Ovary (tissue), 10 donors: ENCODE measurements at places on chromosomes 11 and 22. TPM values are rescaled to one million over a fixed set of nuclear protein-coding genes. Genes with fewer than 3 reads are reported as not detected.

- peak; percentile 34 for DNase-seq
These were observed 34.7 kb downstream of the ATG16L2 start for GRCh38 chr11:72848846-72849466.

RTN3 gene
- polyA plus RNA-seq, result 142 TPM

DNA sequence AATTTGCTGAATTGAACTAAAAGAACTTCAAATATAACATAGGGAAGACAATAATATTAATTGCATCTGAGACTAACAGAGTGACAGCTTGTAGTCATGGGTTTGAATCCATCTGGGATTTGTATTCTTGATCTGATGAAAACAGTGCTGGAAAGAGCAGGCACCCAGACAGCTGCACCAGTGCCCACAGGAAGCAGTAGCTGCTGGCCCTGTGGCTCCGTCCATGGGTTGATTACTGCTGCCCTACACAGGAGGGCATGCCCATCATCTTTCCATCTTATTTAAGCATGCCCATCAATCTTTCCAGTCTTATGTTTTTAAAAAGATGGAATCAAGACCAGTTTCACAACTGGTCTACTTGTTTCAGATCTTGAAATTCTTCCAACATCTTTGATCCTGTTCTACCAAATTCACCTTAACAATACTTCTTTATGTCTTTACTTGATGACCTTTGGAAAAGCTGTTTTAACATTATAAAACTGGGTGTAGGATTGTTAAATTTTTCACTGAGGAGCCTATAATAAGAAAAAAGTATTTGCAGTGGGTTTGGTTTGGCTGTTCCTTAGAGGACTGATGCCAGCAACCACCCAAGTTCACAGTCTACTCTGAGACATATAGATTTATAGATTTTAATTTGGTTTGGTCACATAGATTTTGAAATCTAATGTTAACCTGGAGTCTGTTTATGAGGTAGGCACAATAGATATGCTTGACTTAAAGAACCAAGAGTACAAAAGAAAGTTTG is 761 bp upstream of the NXPE4 start:
- DNase-seq, result no peak

LMF2 gene
- 52.3 TPM for polyA plus RNA-seq

PHOX2A gene
- polyA plus RNA-seq, result not detected

OR8D1 gene
- polyA plus RNA-seq, result not detected

PTPN5 gene
- polyA plus RNA-seq, result 1.5 TPM

SESN3 gene
- 14.5 TPM for polyA plus RNA-seq

OR52H1 gene
- 0.07 TPM for polyA plus RNA-seq

- DNase-seq, result no peak
These were observed 613 bp upstream of the MCHR1 start for GRCh38 chr22:40678493-40679248.

POU2AF3 gene
- polyA plus RNA-seq, result 7.4 TPM

DNA sequence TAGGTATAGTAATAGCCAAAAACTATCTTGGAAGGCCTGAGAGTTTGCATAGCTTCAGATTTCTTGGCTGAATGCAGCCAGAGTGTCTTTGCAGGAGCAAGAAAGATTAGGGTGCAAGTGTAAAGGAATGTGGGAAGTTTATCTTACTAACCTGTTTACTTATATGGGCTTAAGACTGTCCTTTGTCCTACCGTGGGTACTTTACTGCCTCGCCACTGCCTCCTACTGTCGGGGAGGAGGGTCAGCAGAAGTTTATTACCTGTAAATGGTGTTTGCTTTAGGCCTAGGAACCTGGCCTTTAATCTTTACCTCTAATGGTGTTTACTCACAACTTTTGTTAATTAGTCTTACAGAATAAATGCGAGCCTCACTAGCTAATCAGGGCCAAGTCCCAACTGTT is 633.8 kb downstream of the DLG2 start:
- no peak for DNase-seq
